ENCODE measurements at places on chromosomes 6 and 20. TPM values are rescaled to one million over a fixed set of nuclear protein-coding genes. Genes with fewer than 3 reads are reported as not detected.

DNA sequence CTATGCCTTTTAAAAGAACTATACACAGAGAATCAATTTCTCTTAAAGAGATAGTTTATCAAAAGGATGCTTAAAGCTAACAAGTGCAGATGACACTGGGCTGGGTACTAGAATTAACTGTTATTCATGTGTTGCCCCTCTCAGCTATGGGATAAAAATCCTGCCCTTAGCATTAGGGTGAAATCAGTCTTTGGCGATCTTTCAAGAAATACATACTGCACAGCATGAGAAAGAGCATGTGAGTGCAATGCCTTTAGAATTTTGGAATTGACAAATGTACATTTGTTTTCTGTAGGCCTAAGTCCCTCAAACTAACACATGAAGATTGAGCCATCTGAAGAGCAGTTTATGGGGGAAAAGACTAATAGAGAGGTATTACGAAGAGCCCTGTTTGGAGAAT is 115.4 kb downstream of the ZFP64 start:
- no peak for ATAC-seq

DNA sequence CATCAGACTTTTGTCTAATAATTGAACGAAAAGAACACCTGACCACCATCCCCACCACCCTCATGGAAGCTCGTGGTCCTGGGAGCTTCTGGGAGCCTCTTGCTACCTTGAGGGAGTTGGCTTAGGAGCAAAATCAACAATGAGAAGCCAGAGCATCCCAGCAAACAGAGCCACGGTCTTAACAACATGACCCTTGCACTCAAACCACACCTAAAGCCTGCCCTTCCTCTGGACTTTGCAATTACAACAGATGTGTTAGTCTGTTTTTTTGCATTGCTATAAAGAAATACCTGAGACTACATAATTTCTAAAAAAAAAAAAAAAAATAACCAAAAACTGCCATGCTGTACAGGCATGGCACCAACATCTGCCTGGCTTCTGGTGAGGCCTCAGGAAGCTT is 9.5 kb upstream of the RBM24 start:
- no peak for ATAC-seq

DNA sequence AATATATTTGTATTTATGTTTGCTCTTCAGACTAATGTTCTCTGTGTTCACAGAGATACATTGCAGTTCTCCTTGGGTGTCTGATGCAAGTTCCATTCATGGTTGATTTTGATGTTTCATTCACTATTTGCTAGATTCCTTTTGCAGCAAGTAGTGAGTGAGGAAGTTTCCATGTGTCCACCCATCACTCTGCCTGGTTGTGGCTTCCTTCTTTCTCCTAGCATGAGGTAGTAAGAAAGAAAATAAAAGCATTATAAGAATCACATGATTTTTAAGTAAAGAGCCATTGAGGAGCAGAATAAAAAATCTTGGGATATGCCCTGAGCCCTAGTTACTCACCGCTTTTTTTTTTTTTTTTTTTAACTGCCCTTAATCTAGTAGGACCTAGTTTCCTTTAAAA is 8.7 kb downstream of the SASH1 start:
- ATAC-seq: no peak

DNA sequence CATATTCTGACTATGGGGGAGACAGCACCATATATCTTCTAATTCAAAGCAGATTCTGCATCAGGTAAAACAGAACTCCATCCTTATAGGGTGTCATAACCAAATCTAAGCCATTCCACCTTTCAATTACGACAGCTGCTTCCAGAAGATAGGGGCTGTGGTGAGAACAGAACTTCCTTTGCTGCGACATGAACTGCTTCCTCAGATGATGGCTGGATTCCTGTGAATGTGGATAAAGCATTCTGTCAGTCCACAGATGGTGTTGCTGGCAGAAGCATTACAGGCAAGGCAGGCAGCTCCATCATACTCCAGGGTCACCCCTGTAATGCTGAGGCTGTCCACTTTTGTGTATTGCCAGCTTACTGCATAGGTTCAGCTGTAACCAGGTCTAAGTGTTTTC is 172.1 kb upstream of the PROKR2 start:
- no peak for ATAC-seq

DNA sequence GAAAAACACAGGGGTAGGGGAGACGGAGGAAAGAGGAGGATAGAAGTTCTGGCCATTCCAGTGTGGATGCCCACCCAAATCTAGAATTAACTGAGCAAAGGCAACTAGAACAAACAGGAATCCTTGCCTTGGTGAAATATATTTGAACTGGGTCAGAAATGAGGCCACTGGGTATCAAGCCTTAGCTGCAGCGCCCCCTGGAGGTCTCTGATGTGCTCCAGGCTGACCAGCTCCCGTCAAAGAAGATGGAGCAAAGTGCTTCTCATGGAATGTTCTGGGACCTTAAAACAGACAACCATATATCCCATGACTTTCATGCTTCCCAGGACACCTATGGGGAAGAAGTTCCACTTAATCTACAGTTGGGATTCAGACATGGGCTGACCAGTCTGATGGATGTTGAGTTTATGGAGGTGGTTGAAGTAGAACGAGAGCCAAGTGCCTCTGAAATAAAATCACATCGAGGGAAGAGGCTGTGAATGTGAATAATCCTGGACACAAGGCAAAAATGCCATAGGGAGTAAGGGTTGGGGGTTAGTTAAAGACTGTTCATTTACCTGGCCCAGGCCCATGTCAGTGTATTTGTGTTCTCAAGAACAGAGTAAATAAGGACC is 50.4 kb downstream of the HLA-DPB1 start:
- peak; percentile 59 for ATAC-seq

Gene SPDEF
- total RNA-seq: 0.44 TPM

Measured in esophagus mucosa (tissue), 1 donor.